Frontal cortex (tissue), 4 donors: ENCODE measurements at places on chromosomes 3 and 15.

- DNase-seq, result no peak
Observed at GRCh38 chr3:172562871-172563865, 39.9 kb upstream of the TNFSF10 start.

- no peak for DNase-seq
Observed at GRCh38 chr3:77407441-77407840, 367.5 kb downstream of the ROBO2 start.

DNA sequence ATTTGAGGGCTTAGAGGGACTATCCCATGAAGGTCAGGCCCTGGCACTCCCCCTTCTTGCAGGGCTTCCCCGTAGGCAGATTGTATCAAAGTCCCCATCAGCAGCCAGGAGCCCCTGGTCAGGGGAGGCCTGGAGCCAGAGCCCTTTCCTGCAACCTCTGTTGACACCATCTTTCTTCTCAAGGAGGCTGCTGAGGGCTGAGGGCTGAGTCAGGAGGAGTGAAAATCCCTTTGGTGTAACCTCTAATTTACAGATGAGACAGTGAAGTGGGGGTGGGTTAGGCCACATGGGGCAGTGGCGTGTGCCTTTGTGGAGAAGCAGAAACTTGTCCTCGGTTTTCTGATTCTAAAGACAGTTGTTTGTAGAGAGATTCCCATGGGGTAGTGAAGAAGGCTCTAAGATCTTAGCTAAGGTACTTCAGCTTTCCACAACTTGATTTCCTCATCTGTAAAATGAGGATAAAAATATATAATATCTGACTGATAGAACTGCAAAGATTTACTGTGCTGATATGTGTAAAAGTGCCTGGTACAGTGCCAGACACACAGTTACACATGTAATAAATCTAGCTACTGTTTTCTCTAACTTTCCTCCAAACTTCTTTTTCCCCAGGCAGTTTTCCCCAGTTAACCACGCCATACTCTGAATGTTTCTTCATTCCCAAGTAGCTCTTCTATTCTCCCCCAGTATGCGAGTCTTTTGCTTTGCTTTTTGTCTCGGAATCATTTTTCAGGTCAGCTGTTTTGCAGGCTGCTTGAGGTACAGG lies 249.4 kb upstream of the TPM1 start:
- no peak for DNase-seq

GRCh38 chr15:31317421-31318327 lies 9.0 kb upstream of the KLF13 start:
- DNase-seq, result no peak

GRCh38 chr3:8578282-8578681 lies 66.3 kb downstream of the SSUH2 start:
- DNase-seq, result no peak

DNA sequence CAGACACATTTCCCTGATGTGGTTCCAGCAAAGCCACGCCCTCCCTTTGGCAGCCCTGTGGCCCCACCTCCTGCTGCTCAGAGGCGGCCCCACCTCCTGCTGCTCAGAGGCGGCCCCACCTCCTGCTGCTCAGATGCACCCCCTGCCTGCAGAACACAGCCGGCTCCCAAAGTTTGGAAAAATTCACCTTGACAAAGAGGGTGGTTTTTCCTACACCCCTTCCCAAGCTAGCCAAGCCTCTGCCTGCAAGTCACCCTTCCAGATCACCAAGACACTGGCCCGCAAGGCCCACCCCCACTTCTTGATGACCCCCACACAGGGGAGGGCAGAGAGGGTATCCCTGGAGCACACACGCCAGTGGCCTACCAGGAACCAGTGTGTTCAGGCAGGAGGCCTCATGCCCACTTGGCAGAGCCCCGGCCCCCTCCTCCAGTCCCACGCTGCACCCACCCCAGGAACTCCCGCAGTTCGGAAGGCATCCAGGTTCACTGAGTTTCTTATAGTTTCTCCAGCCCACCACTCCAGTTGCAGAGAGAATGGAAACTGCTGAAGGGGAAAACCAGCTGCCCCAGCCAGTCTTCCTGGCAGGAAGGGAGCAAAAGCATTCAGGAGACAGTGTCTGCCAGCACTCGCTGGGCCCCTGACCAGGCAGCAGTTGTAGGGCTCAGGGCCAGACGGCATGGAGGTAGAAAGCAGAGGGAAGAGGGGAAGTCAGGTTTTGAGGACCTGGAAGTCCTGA lies 2.3 kb upstream of the HAPLN3 start:
- DNase-seq, result peak; percentile 50

DNA sequence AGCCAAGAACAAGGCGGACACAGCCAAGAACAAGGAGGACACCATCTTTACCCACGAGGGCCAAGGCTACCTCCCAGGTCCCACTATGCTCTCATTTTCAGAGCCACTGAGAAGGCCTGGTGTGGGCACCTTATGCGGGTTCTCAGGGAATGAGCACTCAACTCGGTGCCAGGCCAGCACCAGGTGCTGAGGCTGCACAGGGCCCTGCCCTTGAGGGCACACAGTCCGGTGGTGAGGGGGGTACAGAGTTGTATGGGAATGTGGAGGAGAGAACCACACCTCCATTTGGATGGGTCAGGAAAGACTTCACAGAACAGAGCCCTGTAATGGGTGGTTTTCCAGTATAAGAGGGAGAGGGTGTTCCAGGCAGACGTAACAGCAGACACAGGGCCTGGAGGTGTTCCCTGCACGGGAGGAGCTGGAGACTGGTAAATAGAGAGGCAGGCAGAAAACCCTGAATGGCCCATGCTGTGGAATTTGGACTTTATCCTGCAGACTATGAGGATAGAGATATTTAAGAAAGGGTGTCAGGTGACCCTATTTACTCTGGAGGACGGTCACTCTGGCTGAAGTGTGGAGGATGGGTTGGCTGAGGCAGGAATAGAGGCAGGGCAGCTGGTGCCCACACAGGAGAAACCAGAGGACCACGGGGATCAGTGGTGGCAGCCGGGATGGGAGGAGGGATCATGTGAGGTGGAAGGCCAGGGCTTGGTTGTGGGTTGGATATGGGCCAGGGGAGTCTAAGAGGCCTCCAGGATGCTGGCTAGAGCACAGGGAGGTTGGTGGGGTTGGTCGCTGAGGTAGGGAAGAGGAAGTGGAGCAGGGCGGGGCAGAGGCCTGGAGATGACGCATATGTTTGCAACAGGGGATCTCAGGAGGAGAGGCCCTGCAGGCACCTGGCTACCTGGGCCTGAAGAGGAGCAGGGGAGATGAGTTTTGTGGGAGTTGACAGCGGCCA lies 34.6 kb downstream of the CRABP1 start:
- DNase-seq, result no peak
